ENCODE measurements at places on chromosomes 2 and 18.

- no peak for DNase-seq
These were observed 8.0 kb downstream of the ANKRD23 start for GRCh38 chr2:96835830-96836229.

GRCh38 chr2:51780353-51780752, 748.4 kb upstream of the NRXN1 start:
- DNase-seq, result no peak

GRCh38 chr2:171327043-171327496, 106.7 kb downstream of the METTL8 start:
- no peak for DNase-seq

DNA sequence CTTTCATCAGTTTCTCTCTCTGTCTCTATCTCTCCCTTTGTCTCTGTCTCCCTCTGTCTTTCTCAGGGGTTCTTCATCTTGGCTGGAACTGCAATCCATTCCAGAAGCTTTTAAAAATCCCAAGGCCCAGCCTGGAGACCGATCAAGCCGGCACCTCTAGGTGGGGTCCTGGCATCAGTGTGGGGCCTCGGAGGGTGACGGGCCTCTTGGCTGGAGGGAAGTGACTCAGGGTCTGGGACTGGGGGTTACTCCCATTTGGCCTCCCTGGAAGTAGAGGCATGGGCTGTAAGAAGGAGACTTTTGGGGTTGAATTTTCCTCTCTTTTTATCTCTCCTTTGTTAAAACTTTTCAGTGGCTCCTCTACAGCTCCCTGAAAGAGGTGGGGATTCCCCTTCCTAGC, 52.8 kb upstream of the OTOF start:
- DNase-seq, result no peak

GRCh38 chr18:23240609-23240930, 105.3 kb downstream of the CABLES1 start:
- DNase-seq, result no peak

- no peak for DNase-seq
These were observed 327.0 kb downstream of the NR4A2 start for GRCh38 chr2:156005531-156005930.

- no peak for DNase-seq
These were observed 18.8 kb upstream of the SH3RF3 start for GRCh38 chr2:109110170-109110569.

- no peak for DNase-seq
These were observed 13.5 kb downstream of the RASGRP3 start for GRCh38 chr2:33489835-33490431.

DNA sequence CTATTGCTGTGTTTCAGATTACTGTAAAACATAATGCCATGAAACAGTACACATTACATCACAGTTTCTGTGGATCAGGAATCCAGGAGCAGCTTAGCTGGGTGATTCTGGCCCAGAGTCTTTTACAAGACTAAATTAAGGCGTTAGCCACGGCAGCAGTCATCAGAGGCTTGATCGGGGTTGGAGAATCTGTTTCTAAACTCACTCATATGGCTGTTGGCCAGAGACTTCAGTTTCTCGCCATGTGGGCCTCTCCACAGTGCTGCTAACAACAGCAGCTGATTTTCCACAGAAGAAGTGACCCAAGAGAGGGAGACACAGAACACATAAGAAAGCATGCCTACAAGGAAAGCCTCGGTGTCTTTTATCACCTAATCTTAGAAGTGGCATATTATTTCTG, 89.2 kb upstream of the MYO3B start:
- no peak for DNase-seq

- no peak for DNase-seq
These were observed 89.5 kb upstream of the TMEM17 start for GRCh38 chr2:62595474-62595873.

DNA sequence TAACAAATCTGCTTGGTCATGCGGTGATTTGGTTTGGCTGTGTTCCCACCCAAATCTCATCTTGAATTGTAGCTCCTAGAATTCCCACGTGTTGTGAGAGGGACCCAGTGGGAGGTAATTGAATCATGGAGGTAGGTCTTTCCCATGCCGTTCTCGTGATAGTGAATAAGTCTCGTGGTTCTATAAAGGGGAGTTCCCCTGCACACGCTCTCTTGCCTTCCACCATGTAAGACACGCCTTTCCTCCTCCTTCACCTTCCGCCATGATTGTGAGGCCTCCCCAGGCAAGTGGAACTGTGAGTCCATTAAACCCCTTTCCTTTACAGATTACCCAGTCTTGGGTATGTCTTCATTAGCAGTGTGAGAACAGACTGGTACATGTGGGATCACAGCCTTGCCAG, 36.7 kb downstream of the TRABD2A start:
- DNase-seq, result no peak

GRCh38 chr18:74216661-74217110, 68.4 kb downstream of the TIMM21 start:
- no peak for DNase-seq

GRCh38 chr2:163723881-163724280, 11.9 kb downstream of the FIGN start:
- no peak for DNase-seq

DNA sequence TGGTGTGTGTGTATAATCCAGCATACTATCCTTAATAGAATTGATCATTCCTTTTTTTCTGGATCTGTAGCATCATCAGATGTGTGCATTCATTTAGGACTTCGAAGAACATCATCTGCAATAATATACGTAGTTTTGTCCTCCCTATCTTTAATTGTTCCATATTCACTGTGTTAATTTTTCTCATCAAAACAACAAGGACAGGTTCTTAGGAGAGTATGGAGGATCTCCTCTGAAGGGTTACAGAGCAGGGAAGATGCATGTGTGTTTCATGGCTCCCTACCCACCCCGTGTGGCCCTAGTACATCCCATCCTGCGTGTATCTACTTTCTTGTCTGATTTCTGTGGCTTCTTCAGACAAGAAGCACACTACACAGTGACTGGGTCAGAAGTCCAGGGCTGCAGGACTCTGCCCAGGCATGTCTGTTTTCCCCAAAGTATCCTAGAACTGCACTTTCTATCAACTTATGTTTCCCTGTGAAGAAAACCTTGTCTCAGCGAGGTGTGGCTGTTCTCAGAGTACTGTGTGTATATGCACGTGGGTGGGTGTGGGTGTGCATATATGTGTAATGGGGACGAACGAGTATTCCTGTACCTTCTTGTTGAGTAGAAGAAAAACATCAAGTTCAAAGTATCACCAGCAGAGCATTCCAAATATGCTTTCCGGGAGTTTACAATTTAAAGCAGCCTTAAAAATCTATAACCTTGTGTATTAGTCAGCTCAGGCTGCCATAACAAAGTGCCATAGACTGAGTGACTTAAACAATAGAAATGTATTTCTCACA, 220.4 kb upstream of the FOSL2 start:
- no peak for DNase-seq

GRCh38 chr2:48362515-48362914, 167.4 kb upstream of the STON1 start:
- DNase-seq, result no peak

DNA sequence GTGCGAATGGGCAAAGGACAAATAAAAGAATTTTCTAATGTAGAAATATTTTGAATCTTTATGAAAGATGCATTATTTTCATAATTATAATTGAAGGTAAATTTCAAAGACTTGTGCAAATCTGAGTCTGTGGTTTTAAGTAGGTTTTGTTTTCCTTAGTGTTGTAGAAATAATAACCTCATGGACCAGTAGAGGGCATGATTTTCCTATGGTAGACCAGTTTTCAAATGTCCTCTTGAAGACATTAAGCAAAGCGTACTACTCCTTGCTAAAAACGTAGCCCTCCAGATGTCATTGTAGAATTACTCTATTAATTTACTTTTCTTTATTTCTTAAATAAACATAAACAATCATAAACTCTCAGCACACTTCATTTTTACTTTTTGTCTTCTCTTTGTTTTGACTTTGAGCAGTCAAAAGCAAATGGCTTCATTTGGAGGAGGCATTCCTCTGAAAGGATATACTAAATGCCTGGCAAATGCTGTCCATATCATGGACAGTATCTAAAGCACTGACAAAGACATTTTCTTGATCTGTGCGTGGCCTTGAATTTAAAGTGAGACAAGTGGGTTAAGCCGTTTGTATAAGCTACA, 85.8 kb upstream of the FAM237A start:
- DNase-seq, result peak; percentile 21

- DNase-seq, result peak; percentile 33
These were observed 34.0 kb downstream of the NAPG start for GRCh38 chr18:10559553-10560451.

DNA sequence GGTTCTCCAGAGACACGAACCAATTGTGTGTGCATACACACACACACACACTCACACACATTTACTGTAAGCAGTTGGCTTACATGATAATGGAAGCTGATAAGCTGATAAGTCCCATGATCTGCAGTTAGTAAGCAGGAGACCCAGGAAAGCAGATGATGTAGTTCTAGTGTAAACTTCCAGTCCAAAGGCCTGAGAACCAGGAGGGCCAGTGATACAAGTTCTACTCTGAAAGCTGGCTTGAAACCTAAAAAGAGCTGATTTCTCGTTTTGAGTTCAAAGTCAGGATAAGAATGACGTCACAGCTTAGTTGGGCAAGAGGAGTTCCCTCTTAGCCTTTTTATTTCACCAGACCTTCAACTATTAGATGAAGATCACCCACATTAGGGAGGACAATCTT, 558.8 kb upstream of the PIK3C3 start:
- DNase-seq, result no peak

DNA sequence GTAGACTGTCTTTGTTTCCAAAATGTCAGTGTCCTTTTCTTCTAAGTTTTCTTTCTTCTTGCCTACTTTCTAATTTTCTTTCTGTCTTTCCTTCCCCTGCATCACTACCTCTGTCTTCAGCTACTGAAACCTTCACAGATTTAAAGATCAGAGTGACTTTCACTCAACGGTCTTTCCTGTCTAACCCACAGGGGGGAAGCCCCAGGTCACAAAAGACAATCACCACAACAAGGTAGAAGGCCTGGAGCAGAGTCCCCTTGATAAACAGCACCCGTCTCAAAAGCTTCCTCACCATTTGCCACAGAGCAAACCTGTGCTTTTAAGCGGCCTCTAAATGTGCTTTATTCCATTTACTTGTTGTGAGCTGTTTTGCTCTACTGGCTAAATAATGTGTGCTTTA, 665.4 kb downstream of the BCL11A start:
- no peak for DNase-seq

DNA sequence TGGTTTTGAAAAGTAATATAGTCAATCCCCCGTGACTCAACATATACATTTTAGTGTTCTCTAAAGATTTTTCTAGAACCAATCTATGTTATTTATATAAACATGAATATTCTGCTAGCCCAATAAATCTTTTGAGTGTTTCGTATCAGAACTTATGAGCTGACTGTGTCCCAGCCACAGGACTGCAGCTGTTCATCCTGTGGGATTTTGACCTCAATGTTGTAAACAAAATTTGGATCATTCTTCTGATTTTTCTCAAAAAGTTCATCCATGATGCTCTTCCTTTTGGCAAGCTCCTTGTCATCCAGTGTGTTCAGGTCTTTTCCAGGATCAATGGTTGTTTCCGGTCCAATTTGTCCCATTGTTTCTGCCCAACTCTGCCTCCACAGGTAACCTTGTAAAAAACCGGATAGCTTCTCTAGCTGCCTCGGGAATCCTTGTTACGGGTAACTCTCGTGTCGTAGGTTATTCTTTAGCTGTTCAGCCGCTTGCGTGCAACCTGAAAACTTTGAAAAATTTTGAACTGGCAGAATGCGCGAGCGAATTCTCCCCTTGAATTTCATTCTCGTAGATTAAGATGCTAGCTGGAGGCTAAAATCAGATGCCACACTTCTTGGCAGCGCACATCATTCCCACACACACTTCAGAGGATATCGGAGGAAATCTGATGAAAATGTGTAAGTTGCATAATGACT, 195.2 kb downstream of the SH3BP4 start:
- no peak for DNase-seq

- DNase-seq, result no peak
These were observed 12.9 kb upstream of the PUM2 start for GRCh38 chr2:20363578-20363977.

DNA sequence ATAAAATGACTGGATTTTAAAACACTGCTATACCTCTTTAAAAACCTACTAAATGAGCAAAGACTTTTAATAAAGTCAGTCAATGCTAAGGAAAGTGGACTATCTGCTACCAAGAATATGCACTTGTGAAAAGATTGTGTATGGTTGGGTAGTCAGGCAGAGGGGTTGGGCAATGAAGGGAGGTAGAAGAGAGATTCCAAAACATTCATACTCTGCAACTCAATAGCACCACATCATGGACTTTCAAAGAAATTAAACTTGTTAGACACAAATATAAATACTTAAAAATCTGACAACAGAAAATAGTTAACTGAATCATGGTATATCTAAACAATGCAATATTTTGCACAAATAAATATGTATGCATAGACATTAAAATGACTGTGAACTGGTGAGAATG, 139.9 kb upstream of the MAPRE2 start:
- DNase-seq, result peak; percentile 9

DNA sequence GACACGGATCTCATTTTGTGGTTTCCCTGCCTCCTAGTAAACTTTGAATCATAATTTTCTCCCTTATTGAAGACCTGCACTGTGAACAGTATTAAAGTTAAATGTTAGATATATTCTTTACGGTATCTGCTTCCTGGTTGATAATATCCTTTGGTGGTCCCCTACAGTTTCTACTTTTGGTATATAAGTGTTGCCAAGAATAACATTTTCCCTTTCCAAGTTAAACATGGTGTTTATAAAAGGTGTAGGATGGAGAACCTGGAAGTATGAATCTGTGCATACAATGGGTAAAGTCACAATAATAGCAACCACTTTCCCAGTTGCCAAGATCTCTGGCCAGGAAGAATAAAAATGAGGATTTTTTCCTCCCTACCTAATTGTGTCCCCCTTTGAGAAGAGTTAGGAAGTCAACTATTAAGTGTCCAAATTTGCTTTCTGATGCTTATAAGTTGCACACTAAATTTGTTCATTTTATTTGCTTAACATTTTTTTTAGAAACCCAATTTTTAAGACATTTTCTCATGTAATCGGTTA, 201.0 kb upstream of the STK17B start:
- DNase-seq, result no peak

- peak; percentile 55 for DNase-seq
These were observed 18.6 kb downstream of the DDX18 start for GRCh38 chr2:117832905-117833613.

DNA sequence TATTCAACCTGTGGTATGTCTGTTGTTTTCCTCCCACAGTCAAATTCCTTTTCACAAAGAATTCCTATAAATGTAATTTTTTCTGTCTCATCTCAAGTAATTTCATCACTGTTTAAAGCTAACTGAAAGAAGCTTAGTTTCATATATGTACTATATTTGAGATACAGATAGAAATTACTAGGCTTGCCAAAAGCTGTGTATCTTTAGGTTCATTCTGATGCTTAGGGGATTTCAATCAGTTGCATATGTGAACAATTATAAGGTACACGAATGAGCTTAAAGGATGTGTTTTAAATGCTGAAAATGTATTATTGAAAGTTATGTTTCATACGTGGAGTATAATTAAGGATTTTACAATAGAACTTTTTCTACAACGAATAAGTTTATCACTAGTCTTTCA, 59.2 kb upstream of the DSG1 start:
- DNase-seq, result no peak

GRCh38 chr2:240280621-240281020, 140.2 kb upstream of the OTOS start:
- no peak for DNase-seq

- DNase-seq, result no peak
These were observed 22.8 kb upstream of the POLR1B start for GRCh38 chr2:112519506-112519905.

GRCh38 chr2:240983361-240983995, 14.9 kb upstream of the SNED1 start:
- no peak for DNase-seq
